LoVo (cell line): ENCODE measurements at places on chromosomes 3 and 15.
A peak's percentile ranks its signal among the peaks of the same experiment; 100 is the strongest.

GRCh38 chr15:89500397-89501270, 4.3 kb upstream of the RHCG start:
- no peak for DNase-seq

GRCh38 chr3:111747490-111747889, 111.6 kb upstream of the PHLDB2 start:
- no peak for DNase-seq

DNA sequence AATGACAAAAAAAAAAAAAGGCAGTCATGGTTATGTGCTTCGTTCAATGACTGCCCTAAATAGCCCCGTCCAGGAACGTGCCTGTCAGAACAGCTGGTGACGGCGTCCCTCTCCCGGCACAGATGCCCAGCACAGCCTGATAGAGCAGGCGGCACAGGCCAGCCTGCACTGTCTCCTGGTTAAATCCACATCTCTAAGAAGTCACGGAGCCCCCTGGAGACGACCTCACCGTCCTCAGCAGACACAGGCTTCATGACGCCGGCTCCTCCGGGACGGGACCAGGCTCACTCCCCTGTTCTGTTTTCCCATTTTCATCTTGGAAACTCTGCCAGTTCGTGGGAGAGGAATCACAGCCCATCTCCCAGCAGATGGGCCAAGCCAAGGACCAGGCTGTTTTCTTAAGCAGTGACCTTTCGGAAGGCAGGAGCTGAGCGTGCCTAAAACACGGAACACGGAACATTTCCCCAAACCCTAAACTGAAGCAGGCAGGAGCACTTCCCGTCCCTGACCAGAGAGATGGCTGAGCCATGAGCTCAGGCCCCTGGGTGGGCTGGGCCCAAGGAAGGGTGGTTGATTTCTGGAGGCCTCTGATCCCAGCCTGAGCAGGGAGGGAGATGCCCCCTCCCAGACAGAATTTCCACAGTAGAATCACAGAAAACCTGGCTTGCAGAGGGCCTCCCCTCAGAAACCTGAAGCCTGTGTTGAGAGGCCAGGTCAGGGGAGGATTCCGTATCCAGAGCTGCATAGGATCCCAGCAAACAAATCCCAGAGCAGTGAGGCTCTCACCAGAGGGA, 35.9 kb downstream of the ADCY5 start:
- DNase-seq: no peak

- DNase-seq: no peak
Observed at GRCh38 chr15:75065467-75065850, 42.1 kb downstream of the PPCDC start.

- DNase-seq: no peak
Observed at GRCh38 chr3:189172668-189173419, 1.1 kb downstream of the TPRG1 start.

DNA sequence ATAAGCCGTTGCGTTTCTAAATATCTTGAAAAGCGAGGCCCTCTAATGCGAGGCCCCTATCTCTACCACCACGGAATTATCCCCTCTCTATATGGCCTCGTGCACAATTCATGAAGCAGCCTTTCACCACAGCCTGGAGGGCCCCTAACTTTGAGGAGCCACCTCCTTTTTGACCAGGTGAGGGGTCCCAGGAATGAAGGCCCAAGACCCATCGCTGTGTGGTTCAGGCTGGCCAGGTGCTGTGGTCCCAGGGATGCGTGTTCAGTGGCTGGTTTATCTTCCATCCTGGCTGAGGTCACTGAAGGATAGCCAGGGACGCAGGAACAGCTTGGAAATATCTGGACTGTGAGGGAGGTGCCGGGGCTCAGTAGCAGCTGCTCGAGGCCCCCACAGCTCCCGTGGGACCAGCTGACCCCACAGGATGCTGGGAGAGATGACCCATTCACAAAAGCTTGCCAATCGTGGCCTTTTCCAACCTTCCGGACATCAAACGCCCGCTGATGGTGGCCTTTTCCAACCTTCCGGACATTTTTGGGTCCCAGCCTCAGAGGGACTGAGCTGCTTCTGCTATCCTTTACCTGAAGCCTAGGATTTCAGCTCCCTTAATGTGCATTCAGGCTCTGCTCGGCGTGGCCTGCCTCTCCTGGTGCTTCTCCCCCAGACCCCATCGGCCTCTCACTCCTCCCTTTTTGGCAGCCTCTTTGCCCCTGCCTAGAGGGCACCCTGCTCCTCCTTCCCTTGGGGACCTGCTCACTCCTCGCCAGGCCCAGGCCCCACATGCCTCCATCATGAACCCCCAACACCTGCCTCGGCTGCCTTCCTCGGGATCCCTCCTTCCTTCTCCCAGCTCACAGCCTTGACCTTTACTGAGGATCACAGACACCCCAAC, 140.9 kb downstream of the CHSY1 start:
- DNase-seq: no peak

DNA sequence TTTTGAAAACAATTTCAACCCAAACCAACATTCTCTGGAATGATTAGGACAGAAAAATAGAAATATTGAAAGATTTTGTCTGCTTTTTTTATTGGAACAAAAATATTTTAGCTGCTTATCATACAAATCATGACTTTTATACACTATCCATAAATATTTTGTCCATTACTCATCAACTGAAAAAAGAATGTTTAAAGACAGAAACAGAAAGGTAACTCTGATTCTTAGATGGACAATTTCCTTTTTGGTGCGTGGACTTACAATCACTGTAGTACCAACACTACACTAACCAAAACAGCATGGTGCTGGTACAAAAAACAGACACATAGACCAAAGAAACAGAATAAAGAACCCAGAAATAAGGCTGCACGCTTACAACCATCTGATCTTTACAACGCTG, 582.8 kb upstream of the CCDC54 start:
- DNase-seq: no peak

GRCh38 chr15:31488437-31489204, 162.0 kb downstream of the KLF13 start:
- peak; percentile 78 for DNase-seq
